ENCODE measurements at places on chromosomes 12 and 14. TPM values are rescaled to one million over a fixed set of nuclear protein-coding genes. Genes with fewer than 3 reads are reported as not detected.
A peak's percentile ranks its signal among the peaks of the same experiment; 100 is the strongest.

MMP19 gene
- 5.2 TPM for total RNA-seq

OR2AP1 gene
- total RNA-seq: not detected

- no peak for DNase-seq
Measured at GRCh38 chr12:113154351-113154973, 4.9 kb downstream of the CFAP73 start.

- DNase-seq: no peak
Measured at GRCh38 chr12:131348646-131349045, 362.2 kb upstream of the SFSWAP start.

- no peak for DNase-seq
Measured at GRCh38 chr14:92934196-92935085, 11.5 kb downstream of the CHGA start.

GZMB gene
- total RNA-seq: 2.8 TPM

DNA sequence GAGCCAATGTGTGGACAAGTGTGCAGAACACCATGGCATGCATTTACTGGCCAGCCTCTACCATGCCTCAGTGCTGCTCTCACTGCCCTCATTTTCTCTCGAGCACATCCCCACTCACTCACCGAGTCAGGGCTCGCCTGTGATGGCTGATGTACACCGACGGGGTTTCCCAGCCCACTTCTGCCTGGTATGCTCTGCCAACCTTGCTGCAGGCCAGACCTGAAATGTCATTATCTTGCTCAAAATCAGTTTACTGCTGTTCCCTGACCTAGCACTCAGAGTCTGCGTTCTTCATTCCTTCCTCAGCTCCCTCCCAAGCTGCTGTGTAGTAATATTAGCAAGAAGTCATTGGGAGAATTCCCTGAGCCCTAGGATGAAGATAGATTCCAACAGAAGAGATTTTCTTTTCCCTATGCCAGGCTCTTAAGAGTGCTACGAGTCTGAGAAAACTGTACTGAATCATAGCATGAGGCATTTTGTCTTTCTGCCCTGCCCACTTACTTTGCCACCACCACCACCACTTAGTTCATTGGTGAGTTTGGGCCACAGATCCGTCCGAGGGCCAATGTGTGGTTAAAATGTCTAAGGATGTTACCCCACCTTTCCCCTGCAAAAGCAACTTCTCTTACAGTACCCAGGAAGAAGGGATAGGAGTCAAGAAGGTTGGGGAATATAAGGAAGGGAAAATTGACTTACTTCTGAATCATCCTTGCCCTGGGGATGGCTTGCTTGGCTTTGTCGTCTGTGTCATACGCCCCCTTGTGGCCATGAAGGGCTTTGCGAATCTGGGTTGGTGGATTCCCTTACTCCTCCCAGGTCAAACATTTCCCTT lies 51.0 kb downstream of the BMAL2 start:
- DNase-seq: peak; percentile 77

GRCh38 chr12:12716151-12716792 lies 896 bp upstream of the CDKN1B start:
- DNase-seq: no peak

PRIMA1 gene
- 5.0 TPM for total RNA-seq

PRB2 gene
- not detected for total RNA-seq

DNA sequence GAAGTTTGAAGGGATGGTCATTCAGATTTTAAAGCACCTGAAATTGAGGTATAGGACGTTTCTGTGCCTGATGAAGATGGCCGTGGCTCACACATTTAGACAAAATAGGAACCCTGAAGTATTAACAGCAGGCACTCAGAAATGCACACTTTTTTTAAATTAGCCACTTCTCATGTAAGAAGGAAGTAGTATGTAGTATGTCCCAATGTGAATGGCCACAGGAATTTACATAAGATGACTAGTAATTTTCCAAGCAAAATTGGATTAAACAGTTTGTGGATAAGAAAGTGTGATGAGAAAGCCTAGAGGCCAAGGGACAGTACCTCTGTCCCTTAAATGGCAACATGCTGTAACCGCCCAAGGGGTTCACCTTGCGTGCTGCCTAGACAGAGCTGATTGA lies 1.8 kb upstream of the MIS18BP1 start:
- DNase-seq: no peak

DNA sequence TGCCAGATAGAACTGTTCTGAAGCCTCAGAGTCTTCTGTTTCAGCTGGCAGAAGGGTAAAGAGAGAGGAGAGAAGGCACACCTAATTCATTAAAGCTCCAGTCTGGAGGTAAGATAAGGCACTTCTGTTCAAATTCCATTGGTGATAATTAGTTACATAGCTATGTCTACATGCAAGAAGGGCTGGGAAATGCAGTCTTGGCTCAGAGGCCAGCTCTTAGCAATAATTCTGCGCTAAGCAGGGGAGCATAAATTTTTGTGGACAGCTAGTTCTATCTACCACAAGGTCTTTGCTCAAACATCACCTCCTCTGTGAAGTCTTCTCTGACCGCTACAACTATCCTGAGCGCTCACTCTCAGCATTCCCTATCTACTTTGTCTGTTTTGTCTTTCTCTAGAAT lies 14.3 kb upstream of the E2F7 start:
- no peak for DNase-seq

- no peak for DNase-seq
Measured at GRCh38 chr14:28758253-28758884, 8.2 kb upstream of the FOXG1 start.
